ENCODE measurements at places on chromosomes 3 and 15.

DNA sequence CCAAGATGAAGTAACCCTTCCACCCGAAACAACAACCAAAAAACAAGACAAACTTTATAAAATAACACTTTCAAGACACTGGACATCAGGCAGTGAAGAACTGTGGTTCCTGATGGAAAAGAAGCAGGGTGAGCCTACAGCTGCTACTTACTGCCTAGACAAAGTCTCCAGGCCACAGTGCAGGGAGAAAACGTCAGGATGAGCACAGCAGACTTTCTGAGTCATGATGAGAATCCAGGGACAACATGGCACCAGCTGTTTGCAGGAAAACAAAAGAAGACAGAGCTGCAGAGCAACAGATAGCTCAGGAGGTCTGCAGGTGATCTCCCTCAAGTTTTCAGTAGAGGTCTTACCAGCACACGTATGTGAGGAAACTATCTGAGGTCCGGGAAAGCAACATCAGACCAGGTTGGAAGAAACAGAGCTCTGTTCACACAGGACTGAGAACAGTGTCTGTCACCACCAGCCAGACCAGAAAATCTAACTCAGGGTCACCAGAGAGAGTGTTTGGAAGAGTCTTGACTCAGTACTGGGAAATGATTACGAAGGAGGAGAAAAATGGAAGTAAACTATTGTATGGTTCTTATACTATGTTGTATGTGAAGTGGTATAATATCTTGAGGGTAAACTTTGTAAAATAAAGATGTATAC lies 108.9 kb downstream of the ANO10 start:
- DNase-seq, result no peak

DNA sequence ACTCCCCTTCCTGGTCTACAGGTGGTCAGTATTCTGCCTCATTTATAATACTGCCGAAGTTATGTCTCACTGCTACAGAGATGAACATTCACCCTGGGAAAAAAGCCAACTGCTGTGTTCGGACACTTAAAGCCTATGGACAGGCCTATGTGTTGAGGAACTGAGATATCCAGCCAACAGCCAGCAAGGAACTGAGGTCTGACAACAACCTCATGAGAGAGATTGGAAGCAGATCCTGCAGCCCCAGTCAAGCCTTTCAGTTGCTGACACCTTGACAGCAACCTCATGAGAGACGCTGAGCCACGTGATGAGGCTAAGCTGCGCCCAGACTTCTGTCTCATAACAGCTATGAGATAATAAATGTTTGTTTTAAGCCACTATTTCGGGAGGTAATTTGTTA lies 18.2 kb upstream of the FHIT start:
- DNase-seq, result no peak

DNA sequence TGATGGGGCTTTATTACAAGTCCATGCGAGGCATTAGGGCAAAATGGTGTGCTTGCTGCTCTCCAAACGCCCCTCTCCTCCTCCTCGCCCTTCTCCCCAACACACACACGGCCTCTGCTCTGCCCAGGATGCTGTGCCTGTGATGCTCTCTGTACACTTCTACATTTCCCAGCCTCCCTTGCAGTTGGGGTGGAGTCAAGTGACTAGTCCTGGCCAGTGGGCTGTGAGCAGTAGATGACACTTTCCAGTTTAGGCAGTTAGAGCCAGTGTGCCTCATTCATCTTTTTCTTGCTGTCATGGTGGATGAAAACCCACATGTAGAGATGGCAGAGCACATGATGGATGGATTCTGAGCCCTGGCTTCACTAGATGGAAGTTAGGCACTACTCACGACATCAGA lies 5.4 kb downstream of the TRH start:
- no peak for DNase-seq

GRCh38 chr3:175107231-175107630 lies 248.1 kb downstream of the NAALADL2 start:
- DNase-seq, result no peak

DNA sequence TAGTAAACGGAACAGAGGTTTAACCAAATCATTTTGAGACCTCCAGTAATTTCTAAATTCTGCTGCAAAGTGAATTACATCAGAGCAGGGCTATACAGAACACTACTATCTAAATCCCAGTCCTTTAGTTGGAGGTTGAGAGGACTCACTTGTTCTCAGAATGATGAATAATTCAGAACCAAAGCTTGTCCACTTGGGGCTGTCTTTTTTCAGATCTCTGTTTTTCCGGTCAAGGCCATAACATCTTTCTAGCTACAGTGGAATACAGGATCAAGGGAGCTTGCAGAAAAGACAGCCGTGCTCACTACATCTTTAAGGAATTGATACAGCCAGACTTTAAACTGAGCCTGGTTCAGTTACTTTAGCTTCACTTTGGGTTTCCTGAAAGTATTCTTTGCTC lies 194.5 kb downstream of the EFHB start:
- DNase-seq, result no peak

DNA sequence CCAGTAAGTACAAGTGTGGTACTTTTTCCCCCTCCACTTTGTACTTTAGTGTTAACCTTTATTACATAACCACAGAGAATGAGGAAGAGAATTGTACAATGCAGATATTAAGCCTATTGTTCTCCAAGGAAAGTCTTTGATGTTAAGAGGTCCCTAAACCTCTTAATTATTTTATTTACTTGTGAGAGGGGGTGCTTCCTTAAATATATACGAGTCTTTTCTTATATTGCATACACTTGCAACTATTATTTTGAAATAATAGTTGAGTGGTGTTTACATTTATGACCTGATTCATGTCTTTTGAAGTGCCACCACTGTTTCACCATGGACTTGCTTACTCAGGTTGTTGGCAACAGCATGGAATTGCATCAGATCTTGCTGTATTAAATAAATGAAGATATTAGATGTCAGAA lies 10.1 kb downstream of the USP3 start:
- DNase-seq, result no peak

DNA sequence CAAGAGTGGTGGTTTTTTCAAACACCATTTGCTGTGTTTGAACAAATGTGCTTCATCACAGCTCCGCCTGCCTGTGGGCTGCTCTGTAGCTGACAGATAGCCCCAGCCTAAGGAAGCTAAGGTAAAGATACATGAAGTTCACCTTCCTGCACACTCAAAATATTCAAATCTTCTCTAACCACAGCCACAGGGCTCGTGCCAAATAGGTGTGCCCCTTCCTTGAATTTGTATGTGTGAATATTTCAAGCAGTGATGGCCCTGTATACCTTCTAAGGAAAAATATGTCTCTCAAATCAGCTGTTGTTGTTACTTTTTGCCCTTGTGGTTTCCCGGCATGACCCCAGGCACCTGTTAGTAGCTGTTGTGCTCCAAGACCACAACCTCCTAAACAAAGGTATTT lies 92.8 kb downstream of the CCNL1 start:
- no peak for DNase-seq

GRCh38 chr15:36161771-36162212 lies 417.6 kb upstream of the CDIN1 start:
- DNase-seq, result no peak

GRCh38 chr3:8938021-8938420 lies 25.3 kb downstream of the RAD18 start:
- no peak for DNase-seq

- DNase-seq, result no peak
Observed at GRCh38 chr3:61560517-61561373, 626 bp upstream of the PTPRG start.

DNA sequence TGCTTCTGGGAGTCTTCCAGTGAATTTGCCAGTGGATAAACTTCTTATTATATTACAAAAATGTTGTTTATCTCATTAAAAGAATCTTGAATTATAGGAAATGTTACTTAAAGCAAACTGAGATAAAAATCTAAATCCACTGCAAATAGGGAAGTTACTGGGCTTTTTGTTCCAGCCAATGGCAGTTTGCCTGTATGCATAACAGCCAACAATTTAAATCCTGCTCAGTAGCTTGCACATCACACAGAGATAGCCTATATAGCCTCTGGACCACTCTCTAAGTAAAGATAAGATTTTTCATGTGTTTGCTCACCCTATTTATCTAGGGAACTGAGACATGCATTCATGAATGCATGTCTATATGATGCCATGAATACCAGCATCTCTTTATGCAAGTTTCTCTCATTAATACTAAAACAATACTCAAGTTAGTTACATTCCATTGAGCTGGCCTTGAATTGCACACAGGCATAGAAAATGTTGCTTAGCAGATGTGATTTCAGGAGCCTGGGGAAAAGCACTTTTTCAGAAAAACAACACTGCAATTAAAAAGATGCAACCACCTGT lies 92.1 kb upstream of the GPR149 start:
- DNase-seq, result no peak

GRCh38 chr15:90594301-90594738 lies 64.6 kb downstream of the CRTC3 start:
- no peak for DNase-seq

GRCh38 chr15:71331173-71331572 lies 215.9 kb downstream of the THSD4 start:
- no peak for DNase-seq

DNA sequence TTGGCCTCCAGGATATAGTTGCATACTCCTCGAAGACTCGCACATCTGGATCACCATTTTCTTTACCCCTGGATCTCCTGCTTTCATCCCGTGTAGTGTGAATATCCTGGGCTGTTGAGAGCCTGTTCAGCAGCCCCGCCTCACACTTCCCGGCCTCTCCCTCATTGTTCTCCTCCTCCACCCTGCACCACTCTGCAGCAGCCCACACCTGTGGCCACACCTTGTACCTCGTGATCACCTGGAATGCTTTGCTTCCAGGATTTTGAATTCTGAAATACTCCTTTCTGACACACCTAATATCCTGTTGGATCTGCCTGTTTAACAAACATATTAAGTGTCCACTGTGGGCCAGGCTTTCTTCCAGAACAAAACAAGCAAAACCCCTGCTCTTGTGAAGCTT lies 14.4 kb downstream of the ABHD17C start:
- no peak for DNase-seq

- no peak for DNase-seq
Observed at GRCh38 chr3:52193065-52193464, 4.9 kb upstream of the ALAS1 start.

DNA sequence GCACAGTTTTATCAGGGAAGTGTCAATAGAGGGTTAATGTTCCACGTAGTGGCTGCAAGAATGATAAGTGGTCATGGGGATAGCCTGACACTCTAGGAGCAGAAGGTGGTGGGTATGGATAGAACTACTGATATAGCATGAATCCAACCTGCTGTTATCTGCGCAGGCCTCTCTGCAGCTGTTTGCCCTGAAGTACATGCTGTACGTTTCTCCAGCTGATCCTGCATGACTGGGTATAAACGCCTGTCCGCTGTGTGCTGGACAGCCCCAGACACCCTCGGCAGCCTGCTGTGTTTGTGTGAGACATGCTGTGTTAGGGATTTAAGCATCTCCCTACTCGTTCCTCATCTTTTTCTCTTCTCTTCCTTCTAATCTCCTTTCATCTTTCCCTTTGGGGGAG lies 87.1 kb downstream of the LPP start:
- DNase-seq, result no peak

DNA sequence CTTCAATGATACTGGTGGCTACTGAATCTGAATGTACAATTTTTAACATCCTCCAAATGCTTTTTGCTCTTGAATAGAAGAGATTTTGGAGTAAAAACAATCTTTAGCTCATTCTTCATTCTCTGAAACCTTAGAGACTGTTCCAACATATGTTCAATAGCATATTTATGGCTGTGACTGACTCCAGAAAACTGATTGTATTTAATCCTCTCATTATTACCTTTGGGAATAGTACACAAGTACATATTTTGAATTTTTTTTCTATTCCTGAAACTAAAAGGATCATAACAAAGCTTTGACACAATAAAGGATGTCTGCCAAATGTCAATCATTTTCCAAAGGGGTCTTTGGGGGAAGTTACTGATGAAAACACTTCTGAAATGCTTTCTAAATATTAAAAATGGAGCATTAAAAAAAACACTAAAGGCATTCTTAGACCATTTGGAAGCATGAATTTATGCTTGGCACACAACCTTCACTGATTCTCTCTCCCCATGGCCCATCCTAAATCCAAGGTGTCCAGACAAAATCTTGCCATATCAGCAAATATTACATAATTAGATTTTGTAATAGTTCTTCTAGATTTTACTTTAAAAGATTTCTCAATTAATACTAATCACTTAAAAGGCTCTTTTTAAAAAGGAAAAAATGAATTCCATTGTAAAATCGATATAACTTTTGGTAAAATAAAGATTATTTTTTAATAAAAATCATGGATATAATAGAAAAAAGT lies 936.8 kb downstream of the EPHA3 start:
- no peak for DNase-seq

DNA sequence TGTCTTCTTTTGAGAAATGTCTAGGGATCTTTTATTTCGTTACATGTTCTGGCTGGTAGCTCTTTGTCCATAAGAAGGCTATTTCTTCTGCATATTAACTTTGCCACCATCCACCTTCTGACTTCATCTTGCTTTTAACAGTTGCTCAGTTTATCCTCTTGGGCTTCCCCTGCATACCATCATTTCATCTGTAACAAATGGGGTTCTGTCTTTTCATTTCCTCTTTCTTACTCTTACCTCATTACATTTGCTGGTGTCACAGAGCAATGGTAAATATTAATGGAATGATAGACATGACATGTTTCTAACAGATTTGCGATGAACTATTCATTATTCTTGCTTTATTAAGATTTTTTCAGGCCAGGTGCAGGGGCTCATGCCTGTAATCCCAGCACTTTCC lies 62.4 kb downstream of the GASK1A start:
- no peak for DNase-seq

GRCh38 chr3:73451301-73451944 lies 173.3 kb downstream of the PDZRN3 start:
- DNase-seq, result no peak

GRCh38 chr15:74425630-74426029 lies 8.1 kb downstream of the SEMA7A start:
- no peak for DNase-seq

All from SIG-M5 (cell line).